Stimulated activated CD8-positive, alpha-beta memory T cell treated with anti-CD3 and anti-CD28 coated beads, Interleukin-4, amount 100 ng/mL, for 1 hour (primary cell): ENCODE measurements at places on chromosomes 2 and 18.

GRCh38 chr2:230797515-230798495 is 66.9 kb upstream of the ITM2C start:
- no peak for DNase-seq

GRCh38 chr2:203789618-203790017 is 78.0 kb upstream of the CTLA4 start:
- no peak for DNase-seq

DNA sequence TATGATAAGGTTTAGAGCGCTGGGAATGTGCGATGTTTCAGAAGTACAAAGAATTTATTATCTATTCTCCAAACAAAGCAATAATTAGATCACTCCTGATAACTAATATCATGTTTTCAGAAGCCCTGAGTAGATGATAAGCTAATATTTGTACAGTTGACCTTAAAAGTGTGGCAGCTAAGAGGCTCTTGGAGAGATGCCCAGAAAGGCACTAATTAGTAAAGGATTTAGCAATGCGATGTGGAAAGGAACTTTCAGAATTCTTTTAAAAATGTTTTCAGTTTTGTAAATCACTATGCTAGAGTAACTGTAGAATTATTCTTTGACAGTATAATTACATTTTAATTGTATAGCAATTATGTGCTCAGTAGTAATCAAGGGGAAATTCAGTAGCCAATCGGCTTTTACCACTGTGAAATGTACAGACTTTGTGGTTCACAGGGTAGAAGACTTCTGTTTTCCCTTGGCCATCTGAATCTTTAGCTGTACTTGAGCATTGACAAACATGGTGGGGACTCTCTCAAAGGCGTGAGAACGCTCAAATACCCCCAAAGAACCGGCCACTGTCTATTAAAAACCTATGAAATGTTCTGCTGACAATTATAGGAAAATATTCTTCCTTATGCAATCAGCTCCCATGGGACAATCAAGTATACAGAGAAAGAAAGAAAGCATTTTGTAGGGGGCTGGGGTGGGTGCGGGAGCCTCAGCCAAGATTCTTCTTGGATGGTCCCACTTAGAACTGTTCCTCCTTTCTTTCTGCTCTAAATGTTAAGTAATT is 262.8 kb upstream of the AGAP1 start:
- no peak for DNase-seq

DNA sequence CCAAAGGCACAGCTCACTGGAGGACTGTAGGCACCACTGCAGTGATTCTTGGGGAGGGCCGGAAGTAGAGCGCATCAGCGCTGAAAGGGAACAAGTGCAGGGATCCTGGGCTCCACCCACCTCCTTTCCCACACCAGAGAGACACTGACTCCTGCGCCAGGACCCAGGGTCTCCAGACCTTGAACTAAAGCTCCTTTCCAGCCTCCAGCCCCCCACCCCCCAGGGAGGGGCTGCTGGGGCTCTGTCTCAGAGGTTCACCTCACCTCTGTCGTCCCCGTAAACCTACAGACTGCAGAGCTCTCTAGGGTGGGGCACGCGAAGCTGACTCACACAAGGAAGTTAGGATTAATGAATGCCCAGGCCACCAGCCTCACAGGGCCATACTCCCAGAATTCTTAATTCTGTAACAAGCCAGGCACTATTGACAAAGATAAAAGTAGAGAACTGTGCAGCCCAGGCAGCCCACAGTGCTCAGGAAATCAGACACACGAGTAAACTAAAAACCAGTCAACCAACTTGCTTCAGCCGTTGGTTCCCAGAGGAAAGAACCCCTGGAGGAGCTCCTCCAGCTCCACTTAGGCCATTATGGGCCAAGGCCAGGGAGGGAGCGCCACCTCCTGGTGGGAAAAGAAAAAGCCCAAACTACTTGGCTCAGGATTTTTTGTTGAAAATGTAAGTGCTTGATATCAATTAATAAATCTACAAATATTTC is 45.1 kb upstream of the ACAA2 start:
- DNase-seq = peak; percentile 6

- DNase-seq = no peak
These were observed 9.7 kb downstream of the SPP2 start for GRCh38 chr2:234060236-234060635.

DNA sequence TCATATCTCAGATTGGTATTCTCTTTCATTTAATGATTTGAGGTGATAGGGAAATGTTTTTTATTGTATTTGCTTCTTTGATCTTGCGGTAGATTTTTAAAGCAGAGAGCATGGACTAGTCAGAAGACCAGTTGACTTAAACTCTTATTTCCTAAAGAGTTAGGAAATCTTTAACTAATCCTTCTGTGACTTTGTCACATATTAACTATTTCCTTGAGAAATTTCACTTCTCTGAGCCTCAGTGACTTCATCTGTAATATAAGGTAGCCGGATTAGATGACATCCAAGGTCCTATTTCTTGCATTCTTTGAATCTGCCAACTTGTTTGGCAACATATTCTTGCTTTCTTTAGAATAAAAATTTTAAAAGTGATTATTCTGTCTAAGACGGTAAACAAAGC is 55.6 kb downstream of the MTX2 start:
- no peak for DNase-seq

DNA sequence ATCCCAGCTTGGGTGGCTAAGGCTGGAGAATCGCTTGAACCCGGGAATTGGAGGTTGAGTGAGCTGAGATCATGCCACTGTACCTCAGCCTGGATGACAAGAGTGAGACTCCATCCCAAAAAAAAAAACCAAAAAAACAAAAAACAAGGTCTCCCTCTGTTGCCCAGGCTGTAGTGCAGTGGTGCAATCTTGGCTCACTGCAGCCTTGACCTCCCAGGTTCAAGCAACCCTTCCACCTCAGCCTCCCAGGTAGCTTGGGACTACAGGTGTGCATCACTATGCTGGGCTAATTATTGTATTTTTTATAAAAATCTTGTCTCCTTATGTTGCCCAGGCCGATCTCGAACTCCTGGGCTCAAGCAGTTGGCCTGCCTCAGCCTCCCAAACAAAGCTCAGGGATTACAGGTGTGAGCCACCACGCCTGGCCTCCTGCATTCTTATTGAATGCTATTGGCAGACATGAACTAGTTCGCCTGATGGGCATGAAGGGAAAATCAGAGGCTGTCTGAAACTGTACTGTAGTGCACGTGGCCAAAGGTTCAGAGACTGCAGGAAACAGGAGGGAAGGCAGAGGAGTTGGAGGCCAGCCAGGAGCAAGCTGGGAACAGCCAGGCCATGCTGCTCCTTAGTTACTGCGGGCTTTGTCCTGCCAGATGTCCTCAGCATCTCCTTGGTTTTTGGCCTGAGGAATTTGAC is 16.0 kb upstream of the ASXL2 start:
- no peak for DNase-seq

GRCh38 chr2:60555783-60556139 is 2.3 kb upstream of the BCL11A start:
- no peak for DNase-seq

DNA sequence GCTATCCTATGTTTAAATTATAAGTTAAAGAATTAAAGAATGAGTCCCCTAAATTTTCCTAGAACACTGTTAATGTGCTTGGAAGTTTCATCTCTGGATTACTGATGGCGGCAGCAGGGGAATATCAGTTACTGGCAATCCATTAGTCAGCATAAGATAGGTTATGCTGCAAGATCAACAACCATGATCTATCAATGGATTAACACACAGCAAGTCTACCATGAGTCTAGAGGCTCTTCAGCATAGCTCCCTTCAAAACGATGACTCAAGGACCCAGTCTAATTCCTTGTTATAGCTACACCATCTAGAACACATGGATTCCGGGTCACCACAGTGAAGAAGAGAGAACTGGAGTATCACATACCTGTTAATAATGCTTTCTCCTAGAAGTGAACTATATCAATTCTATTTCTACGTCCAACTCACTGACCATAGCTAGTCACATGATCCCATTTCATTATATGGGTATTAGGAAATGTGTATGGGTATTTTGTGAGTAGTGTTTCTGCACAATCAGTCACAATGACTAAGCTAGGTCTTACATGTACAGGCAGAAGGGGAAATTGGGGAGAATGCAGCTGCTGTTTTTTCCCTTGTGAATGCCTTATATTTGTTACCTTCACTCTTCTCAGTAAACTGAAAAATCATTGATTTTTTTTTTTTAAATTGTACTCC is 108.3 kb upstream of the MAPRE2 start:
- no peak for DNase-seq

DNA sequence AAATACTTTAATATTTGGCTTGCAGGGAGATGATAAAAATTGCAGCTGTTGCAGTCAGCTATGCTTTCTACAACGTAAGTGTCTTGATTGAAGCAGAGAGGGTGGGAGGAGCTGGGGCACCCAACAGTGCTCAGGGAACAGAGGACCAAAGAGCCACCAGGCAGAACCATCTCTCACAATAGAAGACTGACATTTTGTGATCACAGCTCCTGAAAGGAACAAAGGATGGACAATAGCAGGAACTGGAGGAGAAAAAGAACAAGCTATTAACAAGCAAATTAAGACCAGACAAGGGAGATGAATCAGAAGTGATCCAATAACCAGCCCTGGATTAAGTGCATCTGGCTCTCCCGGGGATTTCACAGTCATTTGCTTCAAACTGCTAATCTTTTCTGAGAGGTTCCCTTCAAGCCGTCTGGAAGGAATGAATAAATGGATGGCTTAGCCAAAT is 65.7 kb upstream of the SMAD2 start:
- DNase-seq = no peak

- no peak for DNase-seq
These were observed 101.5 kb downstream of the LDLRAD4 start for GRCh38 chr18:13320096-13320495.

GRCh38 chr2:144583381-144583729 is 63.4 kb upstream of the ZEB2 start:
- DNase-seq = no peak

GRCh38 chr2:86283411-86284030 is 53.9 kb downstream of the REEP1 start:
- DNase-seq = no peak

- DNase-seq = no peak
These were observed 76.9 kb downstream of the MRO start for GRCh38 chr18:50742952-50743351.
